ENCODE measurements at places on chromosomes 12 and 14.

GRCh38 chr14:75333606-75334548 is 55.2 kb downstream of the FOS start:
- peak; percentile 32 for DNase-seq

- no peak for DNase-seq
Measured at GRCh38 chr12:2112401-2112800, 59.6 kb downstream of the CACNA1C start.

DNA sequence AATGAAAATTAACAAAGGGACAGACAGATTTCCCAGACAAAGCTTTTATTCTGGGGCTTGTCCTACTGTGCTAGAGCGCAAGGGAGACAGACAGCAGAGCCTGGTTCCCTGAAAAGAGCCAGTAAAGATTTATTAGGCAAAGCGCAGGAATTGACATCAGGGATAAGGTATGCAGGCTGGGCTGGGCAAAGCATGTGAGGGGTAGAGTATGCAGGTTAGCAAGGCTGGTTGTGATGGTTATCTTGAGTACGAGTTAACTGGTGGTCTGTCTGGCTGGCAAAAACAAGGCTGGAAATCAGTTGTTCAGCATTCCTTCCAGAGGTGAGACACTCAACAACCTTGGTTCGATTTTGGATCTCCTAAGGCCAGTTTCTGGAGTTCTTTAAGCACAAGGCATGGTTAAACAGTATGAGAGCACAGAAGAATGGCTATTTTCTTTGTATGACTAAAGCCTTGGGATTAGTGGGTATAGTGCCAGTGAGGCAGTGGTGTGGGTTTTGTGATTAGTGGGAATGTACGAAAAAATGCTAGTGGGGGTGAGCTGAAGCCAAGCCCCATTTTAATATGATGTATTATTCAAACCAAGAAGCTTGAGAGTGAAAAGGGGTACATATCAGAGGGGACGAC is 30.9 kb downstream of the BTBD7 start:
- DNase-seq: no peak

DNA sequence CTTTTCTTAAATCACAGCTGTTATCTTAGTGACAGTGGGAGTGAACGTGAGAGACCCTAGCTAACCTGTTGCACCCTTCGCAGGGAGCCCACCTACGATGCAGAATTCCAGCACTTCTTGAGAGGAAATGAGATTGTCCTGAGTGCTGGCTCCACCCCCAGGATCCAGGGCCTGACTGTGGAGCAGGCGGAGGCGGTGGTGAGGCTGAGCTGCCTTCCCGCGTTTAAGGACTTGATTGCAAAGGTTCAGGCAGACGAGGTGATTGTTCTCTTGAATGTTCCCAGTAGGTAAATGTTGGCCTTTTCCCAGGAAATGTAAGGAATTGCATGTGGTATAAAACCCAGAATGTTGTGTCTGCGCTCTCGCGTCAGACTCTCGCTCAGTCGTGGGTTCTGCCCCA is 46.7 kb downstream of the HSP90AA1 start:
- no peak for DNase-seq

- DNase-seq: no peak
Measured at GRCh38 chr14:25516838-25517237, 466.9 kb upstream of the STXBP6 start.

DNA sequence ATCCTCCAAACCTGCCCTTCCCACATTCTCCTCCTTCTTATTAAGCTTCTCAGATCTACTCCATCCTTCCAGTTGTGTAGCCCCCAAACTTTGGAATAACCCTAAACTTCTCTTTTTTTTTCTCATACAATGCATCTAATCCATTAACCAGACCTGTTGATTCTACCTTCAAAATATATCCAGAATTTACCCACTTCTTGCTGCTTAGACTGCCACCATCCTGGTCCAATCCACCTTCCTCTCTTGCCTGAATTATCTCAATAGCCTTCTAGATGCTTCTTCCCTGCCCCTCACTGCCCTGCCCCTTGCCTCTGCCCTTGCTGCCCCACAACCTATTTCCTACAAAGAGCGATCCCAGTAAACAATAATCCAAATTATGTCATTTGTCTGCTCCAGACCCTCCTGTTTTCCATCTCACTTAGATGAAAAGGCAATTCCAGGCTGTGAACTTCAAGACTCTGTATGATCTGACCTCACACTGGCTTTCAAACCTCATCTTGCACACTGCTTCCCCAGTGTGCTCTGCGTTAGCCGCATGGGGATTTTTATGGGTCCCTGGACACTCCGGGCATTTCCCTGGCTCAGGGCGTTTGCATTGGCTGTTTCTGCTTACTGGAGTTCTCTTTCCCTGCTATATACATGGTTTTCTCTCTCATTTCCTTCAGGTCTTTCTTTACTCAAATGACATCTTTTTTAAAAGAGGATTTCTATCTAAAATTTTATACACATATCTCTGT is 42.6 kb upstream of the HIF1A start:
- no peak for DNase-seq

GRCh38 chr14:27184427-27184826 is 586.6 kb upstream of the NOVA1 start:
- no peak for DNase-seq

DNA sequence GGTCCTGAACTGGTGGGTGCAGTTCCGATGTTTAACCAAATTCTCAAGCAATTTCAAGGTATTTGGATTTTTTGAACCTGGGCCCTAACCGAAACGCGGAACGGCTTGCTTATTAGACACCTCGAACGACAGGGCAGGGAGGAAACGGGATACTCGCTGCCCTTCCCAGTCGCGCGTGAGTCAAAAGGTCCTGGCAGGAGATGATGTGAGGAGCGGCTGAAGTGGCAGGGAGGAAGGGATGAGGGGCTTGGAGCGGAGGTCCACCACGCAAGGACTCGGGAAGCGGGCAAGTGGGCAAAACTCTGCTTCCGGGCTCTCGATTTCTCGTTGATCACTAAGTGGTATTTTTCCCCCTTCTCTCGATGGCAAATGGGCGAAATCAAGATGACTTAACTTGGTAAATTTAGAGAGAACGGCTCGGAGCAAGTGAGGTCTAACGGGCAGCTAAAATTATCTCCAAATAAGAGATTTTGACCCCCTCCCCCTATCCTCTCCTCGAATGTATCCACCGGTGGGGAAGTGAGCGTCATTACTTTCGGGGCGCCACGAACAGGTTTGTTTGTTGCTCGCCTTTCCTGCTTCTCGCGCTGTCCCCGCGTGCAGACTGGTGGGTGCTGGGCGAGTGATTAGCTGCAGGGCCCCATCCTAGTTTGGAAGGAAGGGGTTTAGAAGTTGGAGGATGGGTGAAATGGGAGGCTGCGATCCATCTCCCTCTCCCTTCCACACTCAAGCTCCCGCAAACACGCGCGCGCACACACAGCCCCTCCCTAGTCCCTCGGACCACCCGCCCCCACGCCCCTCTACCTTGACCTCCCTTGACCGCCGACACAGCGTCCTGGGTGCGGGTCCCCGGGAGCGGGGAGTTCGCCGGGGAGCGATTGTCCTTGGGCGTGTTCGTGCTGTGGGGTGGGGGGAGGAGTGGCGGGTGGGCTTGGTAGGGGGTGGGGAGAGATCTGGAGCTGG is 986 bp upstream of the NTF3 start:
- no peak for DNase-seq

DNA sequence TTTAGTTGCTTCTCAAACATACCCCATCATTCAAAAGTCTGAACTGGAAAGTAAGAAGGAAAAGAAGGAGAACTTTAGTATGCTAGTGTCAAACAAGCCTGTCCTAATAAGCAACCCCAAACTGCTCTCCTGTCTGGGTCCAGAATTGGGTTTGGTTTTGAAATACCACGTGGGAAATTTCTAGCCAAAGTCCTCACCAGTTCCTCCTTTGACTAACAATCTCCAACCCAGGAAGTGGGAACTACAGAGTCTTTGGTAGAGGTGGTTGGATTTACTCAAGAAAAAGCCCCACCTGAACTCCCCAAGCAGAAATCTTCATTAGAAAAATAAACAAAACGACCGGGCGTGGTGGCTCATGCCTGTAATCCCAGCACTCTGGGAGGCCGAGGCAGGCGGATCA is 17.4 kb upstream of the EIF4B start:
- no peak for DNase-seq
